ENCODE measurements at places on chromosomes 3 and 15.

DNA sequence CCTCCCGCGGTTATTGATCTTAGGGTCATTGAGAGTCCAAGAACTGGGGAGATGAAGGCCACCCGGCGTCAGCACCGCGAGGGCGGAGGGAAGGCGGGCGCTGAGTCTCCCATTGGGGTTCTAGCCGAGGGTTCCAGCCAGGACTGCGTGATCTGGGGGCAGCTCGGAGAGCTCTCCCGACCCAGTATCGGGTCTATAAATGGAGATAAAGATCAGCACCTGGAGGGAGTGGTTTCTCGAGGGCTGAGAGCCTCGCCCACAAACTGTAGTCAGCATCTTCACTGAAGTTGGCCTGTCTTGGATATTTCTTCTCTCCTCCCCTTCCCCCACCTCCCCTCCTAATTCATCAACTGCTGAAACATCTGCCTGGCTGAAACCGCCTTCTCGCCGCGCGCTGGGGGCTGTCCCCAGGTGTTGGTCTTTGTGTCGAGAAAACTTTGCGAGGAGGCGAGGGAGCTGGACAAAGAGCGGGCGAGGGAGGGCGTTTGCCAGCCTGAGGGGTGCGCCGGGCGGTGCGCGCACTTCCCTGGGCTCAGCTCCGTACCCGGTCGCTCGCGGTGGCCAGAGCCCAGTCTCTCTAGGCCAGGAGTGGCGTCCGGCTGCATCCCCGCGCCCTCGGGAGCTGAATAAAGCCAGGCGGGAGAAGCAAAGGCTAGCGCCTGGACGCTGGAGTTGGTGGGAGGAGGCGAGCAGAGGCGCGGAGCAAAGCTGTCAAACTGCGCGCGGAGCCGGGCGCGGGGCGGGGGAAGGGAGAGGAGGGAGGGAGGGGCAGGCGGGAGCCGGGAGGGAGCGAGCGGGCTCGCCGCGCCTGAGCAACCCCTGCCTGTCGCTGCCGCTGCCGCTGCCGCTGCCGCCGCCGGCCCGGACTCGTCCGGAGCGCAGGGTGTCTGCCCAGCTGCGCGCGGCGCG lies at the start of gene ST8SIA2:
Gene ST8SIA2 (plus strand): TSS at position 811 of the 909 bp plus-strand sequence. CDS start 184 bp downstream, outside the sequence.
- DNase-seq, result no peak

DNA sequence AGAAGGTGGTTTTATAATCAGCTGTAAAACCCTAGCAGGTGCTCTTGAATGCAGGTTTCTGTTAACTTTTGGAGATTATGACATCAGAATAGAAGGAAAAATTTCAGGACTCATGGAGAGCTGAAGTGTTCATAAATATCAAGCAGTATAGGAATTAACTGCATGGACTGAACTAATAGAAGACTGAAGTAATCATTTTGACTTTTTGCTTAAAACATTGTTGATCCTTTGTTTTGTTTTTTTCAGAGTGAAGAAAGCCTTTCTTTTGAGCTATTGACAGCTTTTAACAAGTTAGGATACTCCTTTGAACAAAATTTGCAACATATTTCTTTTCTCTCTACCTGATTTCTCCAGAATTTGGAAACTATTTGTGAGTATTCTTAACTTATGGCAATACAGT lies 70.6 kb upstream of the DAZL start:
- no peak for DNase-seq

DNA sequence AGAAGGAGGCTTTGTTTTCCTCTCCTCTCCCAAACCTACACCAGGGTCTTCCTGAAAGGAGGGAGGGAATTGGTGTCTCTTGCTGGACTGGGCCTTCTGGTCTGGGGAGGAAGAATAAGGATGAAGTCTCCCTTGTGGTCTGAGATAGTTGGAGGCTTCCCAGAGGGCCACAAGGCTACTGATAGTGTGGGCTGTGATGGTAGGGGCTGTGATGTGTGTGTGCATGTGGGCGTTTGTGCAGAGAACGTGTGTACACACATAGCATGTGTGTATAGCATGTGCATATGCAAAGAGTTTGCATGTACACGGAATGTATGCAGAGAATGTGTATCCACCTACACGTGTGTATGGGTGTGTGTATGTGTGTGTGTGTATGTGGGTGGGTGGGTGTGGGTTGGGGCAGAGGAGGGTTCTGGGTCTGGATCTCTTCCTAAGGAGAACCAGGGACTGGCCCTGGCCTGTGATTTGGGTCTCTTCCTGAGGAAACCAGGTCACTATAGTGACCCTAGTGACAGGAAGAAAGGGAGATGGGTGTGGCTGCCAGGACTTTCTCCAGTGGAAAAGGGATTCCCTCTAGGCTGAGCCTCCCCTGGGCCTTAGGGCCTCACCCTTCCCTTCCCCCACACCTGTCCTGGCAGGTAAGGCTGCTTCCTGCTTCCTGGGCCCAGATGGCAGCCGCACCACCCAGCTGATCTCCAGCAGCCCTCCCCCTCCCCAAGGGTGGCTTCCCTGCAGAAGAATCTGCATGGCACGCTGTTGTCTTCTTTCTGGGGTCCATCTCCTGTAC lies 1.7 kb downstream of the FLNB start:
- DNase-seq, result no peak

GRCh38 chr15:74791007-74791406 lies 9.1 kb downstream of the CSK start:
- DNase-seq, result no peak

- no peak for DNase-seq
Measured at GRCh38 chr3:121462565-121462964, 83.2 kb downstream of the POLQ start.

GRCh38 chr15:66573348-66573718 lies 7.5 kb upstream of the LCTL start:
- no peak for DNase-seq

DNA sequence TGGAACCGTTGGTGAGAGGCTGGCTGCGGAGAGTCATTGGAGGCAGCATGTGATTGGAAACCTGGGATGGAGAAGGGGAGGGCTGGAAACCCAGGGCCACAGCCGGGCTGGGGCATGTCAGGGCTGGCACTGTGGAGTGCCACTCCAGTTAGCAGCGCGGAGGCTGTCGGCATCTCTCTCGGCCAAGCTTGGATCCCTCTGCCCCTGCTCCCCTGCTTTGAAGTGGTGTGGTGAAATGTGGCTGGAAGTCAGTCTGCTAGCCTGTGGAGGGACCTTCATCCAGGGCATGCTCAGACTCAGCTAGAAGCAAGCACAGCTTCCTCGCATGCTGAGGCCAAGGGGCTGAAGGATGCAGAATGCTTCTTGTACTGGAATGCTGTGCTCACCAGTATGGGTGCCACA lies 13.5 kb downstream of the SLCO3A1 start:
- DNase-seq, result no peak

GRCh38 chr3:15781637-15782402 lies 16.0 kb downstream of the ANKRD28 start:
- DNase-seq, result no peak

DNA sequence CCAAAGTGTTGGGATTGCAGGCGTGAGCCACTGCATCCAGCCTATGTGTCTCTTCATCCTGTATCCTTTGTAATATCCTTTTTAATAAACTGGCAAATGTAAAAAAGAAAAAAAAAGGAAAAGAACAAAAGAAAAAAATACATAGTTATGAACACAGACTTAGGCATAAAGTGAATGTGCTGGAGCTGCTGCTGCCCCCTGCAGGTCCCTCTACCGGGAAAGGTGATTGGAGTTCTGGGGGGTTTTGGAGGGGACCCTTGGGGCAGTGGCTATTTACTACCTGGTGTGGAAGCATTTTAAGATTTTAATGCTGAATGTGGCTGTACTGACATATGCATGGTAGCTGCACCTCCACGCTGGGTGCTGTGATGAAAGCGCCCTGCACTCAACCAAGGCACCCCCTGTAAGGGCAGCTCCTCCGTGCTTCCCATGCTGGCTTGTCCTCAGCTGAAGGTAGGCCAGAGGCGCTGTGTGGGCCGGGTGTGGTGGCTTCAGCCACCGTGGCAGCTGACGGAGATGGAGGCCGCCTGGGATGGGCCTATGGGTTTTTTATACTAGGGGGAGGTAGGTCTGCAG lies 49.9 kb downstream of the RPLP1 start:
- DNase-seq, result no peak

- DNase-seq, result no peak
Measured at GRCh38 chr3:20537234-20537633, 351.2 kb upstream of the SGO1 start.

DNA sequence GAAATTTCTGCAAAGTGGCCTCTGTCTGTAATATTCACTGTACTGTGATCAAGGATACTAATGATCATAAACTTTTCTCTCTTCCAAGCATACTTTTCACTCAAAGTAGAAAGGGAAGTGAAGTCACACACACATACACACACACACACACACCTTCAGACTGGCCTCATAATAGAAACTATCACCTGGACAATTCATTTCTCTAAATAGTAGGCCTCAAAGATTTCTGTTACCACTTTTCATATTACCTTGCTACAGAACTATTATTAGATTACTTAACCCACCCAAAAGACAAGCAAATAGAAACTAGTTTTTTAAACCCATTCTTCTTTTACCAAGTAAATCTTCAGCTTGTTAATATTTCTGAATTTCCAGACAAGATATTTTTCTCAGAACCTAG lies 12.2 kb downstream of the CPB1 start:
- DNase-seq, result no peak
